ENCODE measurements at places on chromosomes 1 and 21.

DNA sequence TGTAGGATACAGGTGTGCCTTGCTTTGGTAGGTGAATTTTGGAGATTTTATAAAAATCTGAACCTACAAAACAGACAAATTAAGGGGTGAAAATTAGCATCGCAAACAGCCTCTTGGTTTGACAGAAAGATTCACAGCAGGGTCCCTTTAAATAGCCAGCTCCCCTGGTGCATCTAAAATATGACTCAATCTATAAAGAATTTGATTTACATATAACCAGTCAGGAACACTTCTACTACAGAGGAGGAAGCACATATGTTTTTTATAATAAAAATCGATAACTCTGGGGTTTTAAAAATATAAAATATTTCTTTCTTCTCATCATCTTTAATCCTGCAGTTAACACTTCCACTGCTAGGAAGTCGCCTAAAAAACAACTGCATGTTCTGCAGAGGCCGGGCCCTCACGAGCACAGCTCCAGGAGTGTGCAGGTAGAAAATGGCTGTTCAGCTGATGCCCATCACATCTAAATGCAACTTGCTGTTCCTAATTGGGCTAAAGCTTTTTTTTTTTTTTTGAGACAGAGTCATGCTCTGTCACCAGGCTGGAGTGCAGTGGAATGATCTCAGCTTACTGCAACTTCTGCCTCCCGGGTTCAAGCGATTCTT, 203.4 kb downstream of the HS2ST1 start:
- peak; percentile 52 for DNase-seq

- peak; percentile 61 for DNase-seq
Observed at GRCh38 chr1:240691909-240692705, 80.2 kb upstream of the GREM2 start.

DNA sequence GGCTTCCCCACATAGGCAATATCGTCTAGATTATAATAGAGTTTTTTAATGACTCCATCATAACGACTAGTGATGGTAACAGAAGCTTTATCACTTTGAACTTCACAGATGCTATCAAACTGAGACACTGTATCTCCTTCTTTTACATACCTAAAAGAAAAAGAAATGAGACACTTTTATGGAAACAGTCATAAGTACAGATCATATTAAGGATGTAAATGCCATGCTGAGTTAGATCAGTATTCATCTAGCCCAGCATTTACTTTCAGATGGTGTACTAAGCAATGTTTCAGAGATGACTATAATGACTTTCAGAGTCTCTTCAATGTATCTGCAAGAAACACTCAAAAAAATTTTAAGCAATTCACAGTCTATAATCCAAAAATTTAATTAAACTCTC, 18.9 kb downstream of the DBT start:
- no peak for DNase-seq

GRCh38 chr1:118322331-118322730, 137.3 kb upstream of the SPAG17 start:
- no peak for DNase-seq

- no peak for DNase-seq
Observed at GRCh38 chr1:67097305-67097704, 37.5 kb downstream of the C1orf141 start.

GRCh38 chr21:19458295-19458694, 1054.7 kb upstream of the TMPRSS15 start:
- no peak for DNase-seq

DNA sequence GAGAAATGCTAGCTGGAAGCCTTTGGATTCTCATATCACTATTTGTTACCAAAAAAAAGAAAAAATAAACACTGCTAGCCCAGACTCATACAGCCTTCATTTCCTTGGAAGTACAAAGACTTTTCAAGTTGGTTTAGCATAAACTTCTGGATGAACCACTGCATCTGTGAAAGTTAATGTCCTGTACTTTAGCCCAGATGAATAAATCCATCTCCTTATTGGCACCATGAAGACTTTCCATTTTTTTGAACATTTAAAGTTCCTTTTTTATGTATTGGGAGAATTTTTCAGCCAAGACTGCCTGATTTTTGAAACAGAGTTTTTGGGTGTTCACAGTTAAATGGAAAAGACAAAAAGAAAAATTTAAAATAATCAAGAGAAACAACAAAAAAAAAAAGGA, 184.0 kb upstream of the C1orf87 start:
- DNase-seq = no peak

Measured in ACHN (cell line).